ENCODE measurements at places on chromosomes 3 and 15.

- DNase-seq, result no peak
Measured at GRCh38 chr3:62329971-62330370, 43.4 kb downstream of the FEZF2 start.

- no peak for DNase-seq
Measured at GRCh38 chr3:123480428-123480827, 31.5 kb upstream of the ADCY5 start.

DNA sequence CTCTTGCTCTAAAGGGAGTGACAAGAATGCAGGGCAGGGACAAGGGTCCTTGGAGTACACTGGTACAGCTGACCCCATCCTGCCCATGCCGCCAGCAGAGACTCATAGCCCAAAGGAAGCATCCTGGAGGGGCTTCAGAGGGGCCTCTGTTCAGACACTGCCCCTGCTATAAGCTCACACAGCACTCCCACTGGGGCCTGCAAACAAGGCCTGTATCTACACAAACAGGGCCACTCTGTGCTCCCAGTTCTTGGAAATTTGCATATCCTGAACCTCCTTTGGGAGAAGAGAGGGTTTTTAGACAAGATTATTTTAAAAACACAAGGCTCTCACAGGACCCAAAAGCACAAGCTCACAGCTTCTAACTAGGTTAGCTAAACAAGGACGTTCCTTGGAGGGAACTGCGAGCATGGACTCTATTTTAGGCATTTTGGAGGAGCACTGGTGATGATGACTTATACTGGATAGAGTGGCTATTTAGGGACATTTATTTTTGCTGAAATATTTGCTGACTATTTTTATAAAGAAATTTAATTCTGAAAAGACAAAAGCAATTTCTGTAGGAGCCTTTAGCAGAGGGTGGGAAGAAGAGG is 16.4 kb upstream of the ANKRD34C start:
- DNase-seq, result no peak

- DNase-seq, result no peak
Measured at GRCh38 chr3:12395349-12396012, 88.8 kb upstream of the TSEN2 start.

GRCh38 chr3:50274371-50275104 is 4.3 kb upstream of the LSMEM2 start:
- DNase-seq, result peak; percentile 54

DNA sequence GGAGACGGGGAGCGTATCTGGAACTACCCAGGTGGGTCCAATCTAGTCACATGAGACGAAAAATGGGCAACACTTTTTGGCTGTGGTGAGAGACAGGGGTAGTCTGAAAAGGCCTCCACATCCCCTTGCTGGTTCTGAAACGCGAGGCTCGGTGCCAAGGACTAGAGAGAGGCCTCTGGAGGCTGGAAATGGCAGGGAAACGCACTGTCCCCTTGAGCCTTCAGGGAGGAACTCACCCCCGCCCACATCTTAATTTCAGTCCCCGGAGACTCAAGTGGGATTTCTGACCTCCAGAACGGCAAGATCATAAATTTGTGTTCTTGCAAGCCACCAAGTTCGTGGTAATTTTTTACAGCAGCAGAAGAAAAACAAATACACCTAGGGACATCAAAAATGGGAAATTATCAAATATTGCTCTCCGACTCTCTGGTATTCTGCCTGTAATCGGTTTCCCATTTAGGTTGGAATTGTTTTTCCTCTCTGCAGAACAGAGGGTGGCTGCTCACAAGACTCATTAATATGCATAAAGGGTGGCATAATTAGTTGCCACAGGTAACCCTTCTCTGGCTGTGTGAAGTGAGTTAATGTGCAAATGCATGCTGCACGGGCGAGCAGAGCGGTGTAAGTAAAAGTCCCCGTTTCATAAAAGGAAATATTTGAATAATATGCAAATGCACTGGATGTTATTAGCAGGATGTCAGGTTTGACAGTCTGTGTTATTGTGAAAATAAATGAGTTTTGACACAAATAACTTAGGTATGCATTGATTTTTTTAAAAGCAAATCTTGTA is 185.7 kb downstream of the ARRDC4 start:
- no peak for DNase-seq

GRCh38 chr3:185317674-185318073 is 45.3 kb upstream of the MAP3K13 start:
- DNase-seq, result no peak

- no peak for DNase-seq
Measured at GRCh38 chr15:61092361-61093157, 136.5 kb downstream of the RORA start.

GRCh38 chr3:186248850-186249249 is 113.2 kb downstream of the DGKG start:
- DNase-seq, result no peak

DNA sequence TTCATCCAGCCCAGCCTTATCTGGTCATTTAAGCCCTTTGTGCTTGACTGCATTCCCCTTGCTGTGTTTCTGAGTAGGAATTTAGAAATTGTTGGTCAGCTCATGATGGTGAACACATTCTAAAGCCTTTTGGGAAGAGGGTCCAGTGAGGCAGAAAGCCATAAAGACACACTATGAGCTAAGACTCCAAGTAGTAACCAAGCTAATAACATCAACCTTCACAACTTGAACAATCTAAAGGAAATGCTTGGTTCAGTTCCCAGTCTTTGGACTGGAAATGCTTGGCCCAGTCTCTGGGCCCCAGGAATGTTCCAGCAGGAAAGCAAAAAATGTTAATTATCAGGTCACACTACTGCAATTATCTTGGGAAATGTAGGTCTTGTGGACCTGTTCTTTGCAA is 7.7 kb downstream of the PLSCR1 start:
- DNase-seq, result no peak

DNA sequence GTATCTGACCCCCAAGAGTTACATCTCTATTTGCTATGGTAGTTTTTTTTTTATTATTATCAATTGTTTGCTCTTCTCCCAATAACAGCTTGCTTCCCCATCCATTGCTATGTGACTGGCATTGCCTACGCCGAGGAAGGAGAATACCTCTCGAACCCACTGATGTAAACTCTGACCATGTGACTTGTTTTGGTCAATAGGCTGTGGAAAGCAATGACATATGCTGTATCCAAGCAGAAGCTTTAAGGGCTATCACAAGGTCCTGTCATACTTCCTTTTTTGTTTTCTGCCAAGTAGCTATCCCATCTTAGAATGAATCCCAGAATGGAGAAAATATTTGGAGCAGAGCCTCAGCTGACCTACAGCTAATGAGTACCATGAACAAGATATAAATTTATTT is 111.0 kb upstream of the FRMD4B start:
- no peak for DNase-seq

DNA sequence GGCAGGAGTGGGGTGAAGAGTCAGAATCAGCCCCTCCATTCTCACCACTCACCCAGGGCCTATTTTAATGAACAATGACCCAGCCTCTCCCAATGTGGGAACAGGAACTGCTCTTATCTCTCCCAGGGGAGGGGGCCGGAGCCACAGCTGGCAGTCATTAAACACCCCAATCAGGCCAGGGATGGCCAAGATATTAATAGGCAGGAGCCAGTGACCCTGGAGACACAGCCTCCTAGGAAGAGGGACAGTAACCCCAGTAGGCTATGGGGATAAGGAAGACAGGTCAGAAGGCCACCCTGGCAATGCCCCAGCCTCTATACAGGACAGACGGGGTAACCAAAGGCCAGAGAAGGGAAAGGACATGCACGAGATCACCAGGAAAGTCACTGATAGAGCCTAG is 38.6 kb downstream of the VIPR1 start:
- DNase-seq, result no peak

DNA sequence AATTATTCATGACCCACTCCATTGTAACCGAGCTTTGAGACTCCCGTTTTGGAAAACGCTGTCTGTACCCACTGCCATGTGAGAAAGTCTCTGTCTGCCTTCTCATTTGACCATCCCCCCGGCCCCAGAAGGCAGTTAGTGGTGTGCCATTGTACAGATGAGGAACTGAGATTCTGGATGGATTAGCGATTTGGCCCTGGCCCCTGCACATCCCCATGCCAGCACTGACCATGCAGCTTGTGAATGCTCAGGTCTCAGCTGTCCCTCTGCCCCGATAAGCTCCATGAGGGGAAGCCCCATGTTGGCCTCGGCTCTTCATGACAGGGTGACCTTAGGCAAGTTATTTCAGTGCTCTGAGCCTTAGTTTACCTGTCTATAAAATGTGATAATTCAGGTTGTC is 153.0 kb upstream of the SMAD3 start:
- no peak for DNase-seq

- DNase-seq, result no peak
Measured at GRCh38 chr3:48241796-48242455, 1.0 kb downstream of the ZNF589 start.

DNA sequence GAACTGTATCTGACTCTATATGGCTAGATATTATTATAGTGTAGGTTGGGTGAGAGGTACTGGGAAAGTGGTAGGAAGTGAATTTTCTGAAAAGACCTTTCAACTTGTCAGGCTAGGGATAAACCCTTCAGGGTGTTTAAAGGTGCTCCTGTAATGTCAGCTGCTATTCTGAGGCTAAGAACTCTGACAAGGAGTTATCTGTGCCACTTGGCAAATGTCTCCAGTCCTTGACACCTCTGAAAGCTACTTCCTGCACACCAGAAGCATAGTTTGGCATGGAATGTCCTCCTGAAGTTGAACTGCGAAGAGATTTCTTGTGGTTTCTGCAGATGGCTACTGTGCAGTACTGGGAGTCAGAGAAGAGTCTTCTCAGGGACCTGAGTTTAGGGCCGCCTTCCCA is 194.3 kb downstream of the CDIN1 start:
- DNase-seq, result no peak

- no peak for DNase-seq
Measured at GRCh38 chr15:52394118-52394517, 98.5 kb upstream of the MYO5C start.

GRCh38 chr3:106256249-106256957 is 387.6 kb upstream of the CBLB start:
- DNase-seq, result no peak

DNA sequence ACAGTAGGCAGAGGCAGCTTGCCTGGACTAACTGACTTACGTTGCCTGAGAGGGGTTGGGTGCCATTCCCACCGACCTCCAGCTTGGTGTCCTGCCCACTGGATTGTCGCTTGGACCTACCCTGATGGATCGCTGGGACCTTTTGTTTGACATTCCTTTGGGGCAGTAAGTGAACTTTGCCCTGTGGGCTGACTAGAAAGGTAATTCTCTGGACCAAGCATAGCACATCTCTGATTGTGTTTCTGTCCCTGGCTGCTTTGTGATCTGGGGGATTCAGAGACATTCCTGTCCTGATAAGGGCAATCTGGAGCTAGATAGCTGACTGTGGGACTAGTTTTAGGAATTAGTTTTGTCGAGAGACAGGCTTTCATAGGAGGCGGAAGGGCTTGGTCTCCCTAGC is 19.5 kb upstream of the IFT57 start:
- DNase-seq, result no peak

GRCh38 chr15:96052154-96052553 is 278.3 kb upstream of the NR2F2 start:
- no peak for DNase-seq

DNA sequence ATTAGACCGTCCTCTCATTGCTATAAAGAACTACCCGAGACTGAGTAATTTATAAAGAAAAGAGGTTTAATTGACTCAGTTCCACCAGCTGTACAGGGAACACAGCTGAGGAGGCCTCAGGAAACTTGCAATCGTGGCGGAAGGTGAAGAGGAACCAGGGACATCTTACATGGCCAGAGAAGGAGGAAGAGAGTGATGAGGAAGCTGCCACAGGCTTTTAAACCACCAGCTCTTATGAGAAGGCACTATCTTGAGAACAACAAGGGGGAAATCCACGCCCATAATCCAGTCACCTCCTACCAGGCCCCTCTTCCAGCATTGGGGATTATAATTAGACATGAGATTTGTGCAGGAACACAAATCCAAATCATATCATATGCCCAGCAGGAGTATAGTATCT is 138.5 kb downstream of the ALCAM start:
- DNase-seq, result no peak

GRCh38 chr3:179544981-179545645 is 17.6 kb upstream of the ACTL6A start:
- DNase-seq, result no peak

- DNase-seq, result no peak
Measured at GRCh38 chr3:104598848-104599511, 767.7 kb upstream of the ALCAM start.

- no peak for DNase-seq
Measured at GRCh38 chr3:5568451-5568850, 380.9 kb downstream of the EDEM1 start.
